ENCODE measurements at places on chromosomes 2 and 18.
A peak's percentile ranks its signal among the peaks of the same experiment; 100 is the strongest.

DNA sequence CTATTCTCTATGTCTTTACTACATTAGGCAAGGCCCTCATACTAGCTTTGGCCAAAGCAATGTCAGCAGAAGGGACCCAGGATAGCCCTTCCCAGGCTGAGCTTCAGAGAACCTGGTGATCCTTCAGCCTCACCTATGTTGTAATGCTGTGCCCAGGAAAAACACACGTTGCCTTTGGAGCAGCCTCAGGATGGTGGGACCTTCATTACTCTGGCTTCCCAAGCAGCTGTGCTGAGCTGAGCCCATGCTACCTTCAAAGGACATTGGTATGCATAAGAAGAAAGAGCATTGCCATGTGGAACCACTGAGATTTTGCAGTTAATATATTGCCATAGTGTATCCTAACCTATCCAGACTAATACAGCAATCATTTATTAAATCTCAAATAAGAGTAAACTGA lies 756.4 kb upstream of the ID2 start:
- DNase-seq: no peak

- DNase-seq: no peak
Measured at GRCh38 chr2:160507464-160507863, 13.9 kb upstream of the RBMS1 start.

GRCh38 chr2:238987352-238987981 lies 139.6 kb downstream of the TWIST2 start:
- no peak for DNase-seq

DNA sequence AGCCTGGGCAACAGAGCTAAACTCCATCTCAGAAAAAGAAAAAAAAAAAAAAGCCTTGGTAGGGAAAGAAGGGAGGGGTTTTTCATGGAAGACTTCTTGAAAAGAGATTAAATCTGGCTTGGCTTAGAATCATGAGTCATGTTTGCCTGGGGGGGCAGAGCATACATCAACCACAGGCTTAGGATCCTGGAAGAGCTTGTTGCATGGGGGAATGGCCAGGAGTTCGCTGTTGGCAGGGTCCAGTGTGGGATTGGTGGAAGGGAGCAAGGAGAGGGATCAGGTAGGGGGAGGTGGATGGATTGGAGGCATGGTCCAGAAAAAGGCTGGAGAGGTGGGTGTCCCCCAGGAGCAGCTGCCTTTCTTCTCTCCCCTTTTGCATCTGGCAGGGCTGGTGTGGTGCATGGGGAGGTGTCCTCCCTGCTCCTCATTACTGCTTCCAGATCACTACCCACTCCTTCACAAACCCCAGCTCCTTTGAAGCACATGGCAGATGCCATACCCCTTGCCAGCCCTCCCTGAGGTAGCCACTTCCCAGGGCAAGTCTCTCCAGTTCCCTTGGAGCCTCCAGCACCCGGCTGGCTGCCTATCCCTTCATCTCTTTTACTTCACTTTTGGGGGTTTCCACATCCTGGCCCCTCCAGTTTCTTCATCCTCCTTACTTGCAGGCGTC lies 2.5 kb downstream of the ARMC9 start:
- DNase-seq: no peak

GRCh38 chr2:234881413-234882241 lies 70.2 kb upstream of the SH3BP4 start:
- DNase-seq: peak; percentile 65

DNA sequence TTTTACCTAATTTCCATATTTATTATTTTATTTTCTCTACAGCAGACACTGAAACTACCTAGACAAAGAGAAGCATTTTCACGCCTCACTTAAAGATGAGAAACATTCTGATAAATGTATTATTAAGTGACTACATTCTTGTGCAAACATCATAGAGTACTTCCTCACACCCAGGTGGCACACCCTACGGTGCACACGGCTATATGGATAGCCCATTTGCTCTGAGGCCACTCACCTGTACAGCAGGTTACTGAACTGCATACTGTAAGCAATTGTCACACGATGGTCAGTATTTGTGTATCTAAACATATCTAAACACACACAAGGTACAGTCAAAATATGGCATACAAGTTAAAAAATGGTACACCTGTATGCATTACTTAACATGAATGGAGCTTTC lies 481.4 kb downstream of the CMPK2 start:
- no peak for DNase-seq

- no peak for DNase-seq
Measured at GRCh38 chr2:102620332-102620731, 979 bp downstream of the SLC9A2 start.

DNA sequence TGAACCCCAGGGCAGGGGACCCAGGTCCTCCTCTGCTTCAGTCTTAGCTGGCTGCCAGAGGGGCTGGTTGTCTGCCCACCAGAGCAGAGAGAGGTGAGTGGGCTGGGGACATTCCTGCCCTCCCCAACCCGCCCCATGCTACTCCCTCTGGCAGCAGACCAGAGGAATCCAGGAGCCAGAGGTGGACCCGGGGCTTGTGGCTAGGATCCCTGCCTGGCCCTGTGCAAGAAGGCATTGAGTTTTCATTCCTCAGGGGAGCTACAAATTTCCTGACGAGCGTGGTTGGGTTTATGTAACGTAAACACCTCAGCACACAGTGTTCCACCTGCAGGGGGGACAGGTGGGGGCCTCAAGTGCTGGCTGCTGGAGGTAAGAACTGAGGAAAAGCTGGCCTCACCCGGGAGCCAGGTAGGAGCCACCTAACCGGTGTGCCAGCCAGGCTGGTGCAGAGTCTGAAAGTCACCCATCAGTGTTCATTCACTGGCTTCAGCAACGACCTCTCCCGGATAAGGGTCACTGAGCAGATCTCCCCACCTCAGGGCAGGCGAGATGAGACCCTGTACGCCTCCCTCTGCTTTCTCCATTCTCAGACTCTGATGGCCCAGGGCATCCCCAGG lies 246.8 kb downstream of the DYSF start:
- no peak for DNase-seq

DNA sequence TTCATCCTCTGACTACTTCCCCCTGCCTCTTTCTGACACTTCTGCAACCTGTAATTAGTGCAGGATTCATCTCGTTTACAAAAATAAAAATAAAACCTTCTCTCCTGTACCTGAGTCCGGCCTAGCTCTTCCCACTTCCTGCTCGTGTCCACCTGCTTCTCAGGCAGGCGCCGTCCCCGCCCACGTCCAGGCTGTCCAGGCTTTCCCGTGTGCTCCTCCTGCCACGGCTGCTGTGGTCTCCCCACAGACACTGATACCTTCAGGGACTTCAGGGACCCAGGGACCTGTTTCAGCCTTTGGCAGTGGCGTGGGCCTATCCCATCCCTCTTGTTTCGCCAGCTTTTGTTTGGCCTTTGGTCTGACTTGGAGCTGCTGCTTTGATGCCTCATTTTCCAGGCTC lies 272.5 kb downstream of the PHLPP1 start:
- DNase-seq: no peak

GRCh38 chr2:135052997-135053474 lies 944 bp downstream of the RAB3GAP1 start:
- DNase-seq: peak; percentile 30
